HuH-7.5 (cell line): ENCODE measurements at places on chromosomes 3 and 15.

- no peak for DNase-seq
Measured at GRCh38 chr3:140929446-140929845, 12.2 kb upstream of the SLC25A36 start.

DNA sequence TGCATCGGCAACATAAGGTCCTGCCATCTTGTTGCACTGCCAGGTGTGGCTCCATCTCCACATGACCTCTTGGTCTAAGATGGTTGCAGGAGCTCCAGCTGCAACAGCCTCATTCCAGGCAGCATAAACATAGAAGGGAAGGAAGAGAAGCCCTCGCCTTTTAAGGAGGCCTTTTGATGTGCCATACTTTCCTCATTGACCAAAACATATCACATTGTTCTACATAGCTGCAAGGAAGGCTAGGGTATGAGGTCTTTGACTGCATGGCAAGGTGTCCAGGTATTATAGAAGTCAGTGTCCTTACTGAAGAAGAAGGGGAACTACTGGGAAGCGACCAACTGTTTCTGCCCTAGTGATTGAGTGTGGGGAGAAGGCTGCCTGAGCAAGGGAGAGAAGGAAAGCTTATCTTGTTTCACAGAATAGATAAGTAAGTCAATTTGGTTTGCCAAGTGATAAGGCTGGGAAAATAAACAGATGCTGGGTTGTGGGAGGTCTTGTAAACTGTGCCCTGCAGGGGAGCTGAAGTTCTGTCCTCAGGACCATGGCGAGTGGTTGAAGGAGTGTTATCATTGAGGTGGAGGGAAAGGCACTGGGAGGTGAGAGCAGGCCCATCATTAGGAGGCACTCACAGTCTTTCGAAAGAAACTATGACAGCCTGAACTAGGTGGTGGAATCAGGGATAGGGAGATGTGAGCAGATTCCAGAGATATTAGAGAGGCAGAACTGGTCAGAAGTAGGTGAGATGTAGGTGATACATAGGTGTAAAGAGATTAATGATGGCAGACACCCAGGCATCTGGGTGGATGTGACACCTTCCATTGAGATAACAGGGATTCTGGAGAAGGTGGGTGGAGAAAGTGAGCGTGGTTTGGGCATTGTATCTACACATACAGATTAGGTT, 93.8 kb upstream of the IGF1R start:
- DNase-seq, result no peak

DNA sequence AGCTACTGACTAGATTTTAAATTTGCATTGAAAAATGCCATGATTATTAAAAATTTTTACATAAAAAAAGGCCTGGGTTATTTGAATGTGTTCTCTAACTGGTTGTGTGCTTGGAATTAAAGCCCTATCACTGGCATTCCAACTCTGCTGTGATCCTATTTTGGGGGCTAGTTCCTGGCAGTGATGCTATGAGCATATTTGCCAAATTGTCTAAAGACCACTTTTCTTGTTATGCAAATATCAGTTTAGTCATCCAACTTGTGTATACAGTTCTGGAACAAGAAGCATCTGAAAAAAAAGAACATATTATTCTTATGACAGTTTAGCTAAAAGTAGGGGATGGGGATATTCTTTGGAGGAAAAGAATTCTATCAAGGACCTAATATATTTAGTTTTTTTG, 243.4 kb upstream of the ZNF717 start:
- DNase-seq, result no peak

GRCh38 chr15:60800299-60801072, 321.5 kb upstream of the ICE2 start:
- no peak for DNase-seq

DNA sequence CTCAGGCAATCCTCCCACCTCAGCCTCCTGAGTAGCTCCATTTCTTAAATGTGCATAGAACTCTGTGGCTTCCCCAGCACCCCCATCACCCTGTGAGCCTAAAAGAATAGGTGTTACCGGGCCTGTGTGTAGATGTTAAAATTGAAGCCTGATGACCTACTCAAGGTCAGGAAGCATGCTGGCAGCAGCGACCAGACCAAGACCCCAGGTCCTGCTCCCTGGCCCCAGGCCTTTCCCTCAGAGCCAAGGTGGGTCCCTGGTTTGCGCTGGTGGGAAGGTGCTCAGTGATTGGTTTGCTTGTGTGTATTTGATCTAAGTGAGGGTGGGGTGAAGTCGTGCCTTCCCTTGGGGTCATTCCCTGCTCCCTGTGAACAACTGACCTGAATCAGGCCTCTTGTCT, 18.4 kb upstream of the CRABP1 start:
- no peak for DNase-seq

GRCh38 chr3:123158899-123159390, 42.8 kb upstream of the SEC22A start:
- DNase-seq, result no peak

DNA sequence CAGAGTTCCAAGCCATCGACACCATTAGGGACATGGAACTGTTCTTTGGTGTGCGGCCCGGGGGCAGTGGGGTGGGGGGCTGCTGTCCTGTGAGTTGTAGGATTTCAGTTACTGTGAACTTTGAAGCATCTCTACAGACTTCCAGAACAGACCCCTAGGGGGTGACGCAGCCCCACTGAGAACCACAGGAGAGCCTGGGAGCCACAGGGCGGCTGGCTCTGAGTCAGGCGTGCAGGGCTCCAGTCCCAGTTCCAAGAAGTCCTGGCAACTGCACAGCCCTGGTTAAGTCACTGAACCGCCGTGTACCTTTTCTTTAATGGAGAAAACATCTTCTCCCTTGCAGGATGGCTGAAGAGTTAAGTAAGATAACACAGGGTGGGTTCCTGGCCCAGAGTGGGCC, 23.5 kb upstream of the LRTM1 start:
- DNase-seq, result no peak

GRCh38 chr3:17360991-17361390, 381.4 kb downstream of the TBC1D5 start:
- no peak for DNase-seq

GRCh38 chr15:26037369-26037768, 174.2 kb upstream of the ATP10A start:
- DNase-seq, result no peak

DNA sequence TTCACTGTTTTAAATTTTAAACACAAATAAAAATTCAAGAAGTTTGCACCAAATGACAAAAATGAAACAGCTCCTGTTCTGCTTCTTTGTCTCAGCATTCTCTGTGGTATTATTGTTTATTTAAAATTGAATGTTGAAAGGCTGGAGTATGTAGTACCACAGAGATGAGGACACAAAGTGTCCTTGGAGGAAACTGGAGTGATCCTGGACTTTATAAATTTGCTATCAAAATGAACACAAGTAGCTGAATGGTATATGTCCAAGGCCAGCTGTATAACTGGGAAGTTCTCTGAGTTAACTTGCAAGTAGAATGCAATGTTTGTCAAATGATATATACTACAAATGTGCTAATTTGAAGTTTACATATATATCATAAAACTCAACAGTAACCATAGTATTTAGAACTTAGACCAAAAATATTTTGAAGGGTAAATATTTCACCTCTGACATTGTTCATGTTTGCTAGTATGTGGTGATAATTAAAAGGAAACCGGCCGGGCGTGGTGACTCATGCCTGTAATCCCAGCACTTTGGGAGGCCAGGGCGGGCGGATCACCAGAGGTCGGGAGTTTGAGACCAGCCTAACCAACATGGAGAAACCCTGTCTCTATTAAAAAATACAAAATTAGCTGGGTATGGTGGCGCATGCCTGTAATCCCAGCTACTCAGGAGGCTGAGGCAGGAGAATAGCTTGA, 12.3 kb downstream of the BTLA start:
- DNase-seq, result no peak

- DNase-seq, result no peak
Measured at GRCh38 chr3:359672-360071, 163.1 kb downstream of the CHL1 start.

DNA sequence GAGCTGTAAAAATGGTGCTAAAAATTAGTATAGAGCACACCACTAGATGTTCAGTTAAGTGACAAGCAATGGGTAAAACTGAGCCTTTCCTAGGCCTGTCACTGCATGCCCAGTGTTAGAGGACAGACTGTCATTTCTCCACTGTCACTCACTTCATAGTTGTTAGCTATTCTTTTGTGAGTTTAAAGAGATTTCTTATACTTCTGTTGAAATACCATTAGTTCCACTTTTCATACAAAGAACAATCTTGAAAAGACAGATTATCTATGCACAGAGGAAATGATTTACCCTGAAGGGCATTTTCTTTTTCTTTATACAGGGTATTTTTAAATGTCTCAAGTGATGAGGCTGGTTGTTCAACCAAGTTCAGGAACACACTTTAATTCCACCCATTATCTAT, 28.3 kb upstream of the CHMP2B start:
- no peak for DNase-seq

DNA sequence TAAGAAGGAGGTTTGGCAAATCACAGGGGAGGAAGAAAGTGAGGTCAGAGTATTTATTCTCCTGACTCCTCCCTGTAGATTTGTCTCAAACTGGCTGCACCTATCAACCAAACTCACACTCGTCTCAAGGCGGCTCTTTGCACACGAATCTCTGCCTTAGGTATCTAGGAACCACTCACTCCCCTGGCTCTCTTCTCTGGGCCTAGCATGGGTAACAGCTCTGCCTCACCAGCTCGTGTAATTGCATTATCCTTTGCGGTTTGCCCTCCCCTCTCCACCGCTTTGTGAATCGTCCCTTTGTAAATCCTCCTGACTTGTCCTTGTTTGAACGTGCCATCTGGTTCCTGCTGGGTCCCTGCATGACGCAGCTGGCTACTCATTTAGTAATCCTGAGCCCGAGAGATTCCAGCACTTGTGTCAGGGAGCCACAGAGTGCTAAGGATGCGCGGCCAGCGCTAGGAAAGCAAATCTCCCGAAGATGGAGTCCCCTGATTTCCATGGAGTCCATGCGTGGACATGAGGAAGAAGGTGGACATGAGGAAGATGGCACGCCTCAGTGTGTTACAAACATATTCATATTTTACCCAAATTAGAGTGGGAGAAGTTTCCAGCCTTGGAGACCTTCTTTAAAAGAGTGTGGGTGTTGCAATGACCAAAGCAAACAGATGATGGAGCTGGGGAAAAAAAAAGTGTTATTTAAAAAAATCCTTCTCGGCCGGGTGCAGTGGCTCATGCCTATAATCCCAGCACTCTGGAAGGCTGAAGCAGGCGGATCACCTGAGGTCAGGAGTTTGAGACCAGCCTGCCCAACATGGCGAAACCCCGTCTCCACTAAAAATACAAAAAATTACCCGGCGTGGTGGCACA, 26.7 kb downstream of the NRROS start:
- no peak for DNase-seq

DNA sequence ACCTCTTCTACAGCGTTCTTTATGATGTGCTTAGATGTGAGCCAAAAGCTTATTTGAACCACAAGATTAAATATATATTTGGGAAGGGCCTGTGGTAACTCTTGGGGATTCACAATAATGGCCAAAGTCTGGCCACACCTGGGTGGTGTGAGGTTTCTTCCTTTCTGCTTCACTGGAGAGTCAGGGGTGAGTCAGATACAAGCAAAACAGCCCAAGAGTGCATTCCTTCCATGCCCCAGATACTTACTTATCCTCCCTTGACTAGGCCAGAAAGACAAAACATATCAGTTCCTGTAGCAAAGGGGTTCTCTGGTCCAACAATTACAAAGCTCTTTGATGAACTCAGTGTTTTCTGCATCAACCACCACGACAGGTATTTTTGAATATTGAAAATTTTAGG, 941 bp downstream of the ZBED2 start:
- no peak for DNase-seq

GRCh38 chr15:34436126-34436955, 1.3 kb downstream of the GOLGA8A start:
- DNase-seq, result no peak

DNA sequence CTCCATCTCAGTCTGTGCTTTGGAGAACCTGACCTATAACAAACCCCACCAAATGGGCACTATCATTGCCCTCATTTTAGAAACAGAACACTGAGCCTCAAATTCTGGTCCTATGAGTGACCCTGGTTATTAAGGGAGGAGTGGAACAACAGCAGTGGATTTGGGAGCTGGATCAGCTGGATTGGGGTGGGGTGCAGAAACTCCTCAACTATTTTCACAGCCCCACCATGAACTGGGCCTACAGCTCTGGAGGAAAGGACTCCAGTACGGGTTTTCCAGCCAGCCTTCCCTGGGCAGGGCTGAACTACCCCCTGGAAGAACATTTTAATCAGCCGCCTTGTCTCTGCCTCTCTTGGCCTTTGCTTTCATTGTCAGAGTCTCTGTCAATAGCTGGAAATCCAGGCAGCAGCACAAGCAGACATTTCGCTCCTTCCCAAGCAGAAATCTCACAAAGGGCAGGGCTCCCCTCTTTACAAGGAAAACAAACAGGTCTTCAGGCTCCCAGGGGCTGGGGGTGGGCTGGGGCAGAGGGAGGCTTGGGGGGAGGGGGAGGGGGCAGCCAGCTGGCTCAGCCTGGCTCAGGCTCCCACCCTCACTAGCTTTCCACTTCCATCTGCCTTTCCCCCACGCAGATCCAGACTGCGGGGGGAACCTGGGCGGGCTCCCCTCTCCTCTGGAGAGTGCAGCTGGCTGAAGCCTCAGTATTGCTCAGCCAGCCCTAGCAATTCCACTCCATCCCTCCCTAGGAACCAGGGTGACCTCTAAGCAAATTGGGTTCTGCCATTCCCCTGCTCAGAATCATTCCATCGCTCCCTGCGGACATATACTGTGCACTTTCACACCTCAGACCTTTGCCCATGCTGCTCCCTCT, 13.7 kb upstream of the TLE3 start:
- peak; percentile 78 for DNase-seq

GRCh38 chr15:98714922-98715321, 66.6 kb downstream of the IGF1R start:
- DNase-seq, result no peak

DNA sequence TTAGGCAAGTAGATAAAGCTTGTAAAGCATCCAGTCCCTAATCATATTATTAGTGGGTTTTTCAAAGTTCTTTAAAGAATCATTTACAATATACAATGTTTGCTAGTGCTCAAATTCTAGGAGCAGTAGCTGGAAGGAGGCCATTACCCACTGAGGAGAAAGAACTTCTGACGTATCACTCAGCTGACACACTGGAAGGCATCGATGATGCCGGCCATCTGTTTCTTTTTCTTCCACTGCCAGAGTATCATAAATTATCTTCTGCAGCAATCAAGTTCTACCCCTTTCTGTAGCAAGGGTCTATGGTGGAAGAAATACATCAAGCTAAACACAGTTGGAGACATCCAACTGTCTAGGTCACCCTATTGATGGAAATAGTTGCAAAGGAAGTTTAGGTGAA, 243.2 kb upstream of the LRRN1 start:
- DNase-seq, result no peak

DNA sequence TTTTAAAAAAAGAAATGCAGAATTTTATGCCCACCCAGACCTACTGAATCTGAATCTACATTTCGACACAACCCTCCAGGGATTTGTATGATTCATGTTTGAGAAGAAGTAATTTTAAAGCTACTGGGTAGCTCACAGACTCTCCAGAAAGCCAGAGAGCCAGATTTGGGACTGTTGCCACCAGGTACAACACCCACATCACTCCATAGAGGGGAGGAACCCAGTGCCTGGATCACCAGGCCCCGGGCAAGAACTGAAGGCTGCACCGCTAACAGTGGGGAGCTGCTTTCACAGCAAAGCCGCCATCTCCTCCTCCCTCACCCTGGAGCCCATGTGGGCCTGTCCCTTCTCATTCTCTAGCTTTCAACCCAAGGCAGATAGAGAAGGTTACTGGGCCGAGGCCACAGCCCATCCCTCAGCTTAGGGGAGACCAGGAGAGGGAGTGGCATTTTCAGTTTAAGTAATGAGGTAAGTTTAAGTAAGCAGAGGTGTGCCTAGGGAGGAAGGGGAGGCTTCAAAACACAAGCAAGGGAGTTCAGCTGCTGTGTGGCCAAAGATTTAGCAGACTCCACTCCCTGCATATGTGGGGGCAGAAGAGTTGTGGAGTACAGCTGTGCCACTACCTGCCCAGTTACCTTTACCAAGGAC, 109.8 kb downstream of the IL12A start:
- DNase-seq, result no peak
